ENCODE measurements at places on chromosomes 3 and 15.

GRCh38 chr3:61637088-61638051 is 76.0 kb downstream of the PTPRG start:
- no peak for ATAC-seq

DNA sequence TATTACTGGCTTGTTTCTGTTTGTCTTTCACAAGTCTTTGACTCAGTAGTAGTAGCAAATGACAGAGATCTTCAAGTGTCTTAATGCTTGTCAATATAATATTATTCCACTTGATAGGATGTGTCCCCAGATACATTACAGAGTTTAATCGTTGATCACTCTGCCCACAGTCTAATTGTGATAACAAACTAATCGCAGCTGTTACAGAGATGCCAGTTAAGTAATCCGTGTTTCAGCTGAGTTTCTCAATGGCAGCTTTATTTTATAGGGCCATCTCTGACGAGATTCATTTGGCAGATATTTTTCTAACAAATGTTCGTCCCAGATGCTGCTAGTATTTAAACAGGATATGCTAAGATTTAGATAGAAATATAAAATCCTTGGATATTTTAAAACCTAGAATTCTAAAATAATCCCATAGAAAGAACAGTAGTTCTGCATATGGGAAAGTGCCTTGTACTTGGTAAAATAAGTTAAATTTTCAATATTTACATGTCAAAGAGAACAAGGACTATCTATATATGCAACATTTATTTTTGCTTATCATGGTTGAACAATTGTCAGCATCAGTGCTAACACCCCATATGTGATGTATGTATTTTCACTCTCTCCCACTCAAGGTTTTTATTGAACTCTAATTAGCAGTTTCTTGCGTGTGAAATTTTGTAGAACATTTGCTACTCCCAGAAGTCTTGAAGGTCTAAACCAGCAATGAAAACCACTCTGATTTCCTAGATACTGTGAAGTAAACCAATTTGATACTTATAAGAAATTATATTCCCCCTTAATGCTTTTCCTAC is 185.5 kb downstream of the MBNL1 start:
- ATAC-seq: no peak

DNA sequence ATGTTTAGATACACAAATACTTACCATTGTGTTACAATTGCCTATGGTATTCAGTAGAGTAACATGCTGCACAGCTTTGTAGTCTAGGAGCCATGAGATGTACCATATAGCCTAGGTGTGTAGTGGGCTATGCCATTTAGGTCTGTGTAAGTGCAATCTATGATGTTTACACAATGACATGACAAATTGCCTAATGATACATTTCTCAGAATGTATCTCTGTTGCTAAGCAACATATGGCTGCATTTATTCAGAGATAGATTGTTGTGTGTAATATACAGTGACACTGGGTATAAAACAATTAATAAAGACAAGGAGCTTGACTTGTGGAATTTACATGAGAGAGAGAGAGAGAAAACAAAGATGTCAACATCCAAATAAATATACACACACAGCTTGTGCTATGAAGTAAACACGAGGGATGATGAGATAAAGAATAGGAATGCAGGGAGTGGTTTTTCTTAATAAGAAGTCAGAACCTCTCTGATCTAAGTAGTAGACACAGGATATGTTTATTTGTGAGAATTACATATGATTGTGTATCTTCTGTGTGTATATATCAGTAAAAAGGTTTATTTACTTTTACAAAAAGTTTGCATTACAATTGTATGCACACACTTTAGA is 110.0 kb downstream of the KCNAB1 start:
- no peak for ATAC-seq

- ATAC-seq: no peak
Measured at GRCh38 chr3:82030916-82031315, 269.5 kb upstream of the GBE1 start.

GRCh38 chr15:92166751-92167405 is 226.8 kb upstream of the ST8SIA2 start:
- ATAC-seq: no peak

DNA sequence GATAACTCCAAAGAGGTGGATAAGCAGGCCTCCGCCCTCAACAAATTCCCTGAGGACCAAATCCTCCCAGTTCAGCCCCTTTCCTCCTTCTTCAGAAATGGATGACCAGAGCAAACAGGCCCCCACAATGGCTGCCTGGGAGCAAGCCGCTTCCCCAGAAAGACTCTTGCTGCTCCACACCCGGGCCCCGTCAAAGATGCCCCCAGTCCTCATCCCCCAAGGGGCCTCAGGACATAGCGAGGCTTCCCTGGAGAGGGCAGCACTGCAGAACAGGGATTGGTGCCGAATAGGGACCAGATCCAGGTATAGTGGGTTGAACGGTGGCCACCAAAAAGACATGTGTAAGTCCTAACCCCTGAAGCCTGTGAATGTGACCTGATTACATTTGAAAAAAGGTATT is 502.3 kb downstream of the SHQ1 start:
- no peak for ATAC-seq

GRCh38 chr3:2158828-2159227 is 60.2 kb downstream of the CNTN4 start:
- ATAC-seq: no peak

DNA sequence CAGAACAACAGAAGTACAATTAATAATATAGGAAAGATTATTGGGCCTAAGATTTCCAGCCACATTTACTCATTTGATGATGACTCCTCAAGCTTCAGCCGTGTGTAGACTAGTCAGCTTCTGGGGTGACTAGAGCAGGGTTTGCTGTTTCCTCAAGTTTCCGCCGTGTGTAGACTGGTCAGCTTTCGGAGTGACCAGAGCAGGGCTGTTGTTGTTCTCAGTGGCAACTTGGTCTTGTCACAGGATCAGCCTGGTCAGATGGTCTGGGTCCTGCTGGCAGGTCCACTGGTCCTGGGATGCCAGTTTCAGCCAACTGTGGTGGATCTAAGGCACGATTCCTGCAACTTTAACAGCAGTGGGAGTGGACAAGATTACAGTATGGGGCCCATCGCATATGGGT is 21.8 kb upstream of the NOX5 start:
- ATAC-seq: no peak

GRCh38 chr3:171526869-171527268 is 66.7 kb upstream of the TNIK start:
- no peak for ATAC-seq

DNA sequence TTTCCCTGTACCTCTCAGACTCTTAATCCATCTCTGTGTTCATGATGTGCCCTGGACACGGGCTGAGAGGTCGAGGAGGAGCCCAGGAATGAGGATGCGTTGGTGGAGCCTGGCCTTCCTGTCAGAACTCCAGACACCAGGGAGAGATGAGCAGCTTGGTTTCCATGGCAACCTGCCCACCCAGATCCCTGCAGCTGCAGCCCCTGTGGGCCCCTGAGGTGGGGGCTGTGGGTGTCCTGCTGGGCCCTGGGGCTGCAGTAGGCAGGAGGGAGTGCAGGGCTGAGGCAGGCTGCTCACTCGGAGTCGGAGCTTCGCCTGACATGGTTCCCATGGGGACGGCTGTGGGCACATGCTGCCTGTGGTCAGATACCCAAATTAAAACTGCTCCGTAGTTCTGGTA is 7.7 kb upstream of the SCN10A start:
- ATAC-seq: no peak

- ATAC-seq: no peak
Measured at GRCh38 chr3:150757768-150758167, 5.2 kb downstream of the SIAH2 start.

DNA sequence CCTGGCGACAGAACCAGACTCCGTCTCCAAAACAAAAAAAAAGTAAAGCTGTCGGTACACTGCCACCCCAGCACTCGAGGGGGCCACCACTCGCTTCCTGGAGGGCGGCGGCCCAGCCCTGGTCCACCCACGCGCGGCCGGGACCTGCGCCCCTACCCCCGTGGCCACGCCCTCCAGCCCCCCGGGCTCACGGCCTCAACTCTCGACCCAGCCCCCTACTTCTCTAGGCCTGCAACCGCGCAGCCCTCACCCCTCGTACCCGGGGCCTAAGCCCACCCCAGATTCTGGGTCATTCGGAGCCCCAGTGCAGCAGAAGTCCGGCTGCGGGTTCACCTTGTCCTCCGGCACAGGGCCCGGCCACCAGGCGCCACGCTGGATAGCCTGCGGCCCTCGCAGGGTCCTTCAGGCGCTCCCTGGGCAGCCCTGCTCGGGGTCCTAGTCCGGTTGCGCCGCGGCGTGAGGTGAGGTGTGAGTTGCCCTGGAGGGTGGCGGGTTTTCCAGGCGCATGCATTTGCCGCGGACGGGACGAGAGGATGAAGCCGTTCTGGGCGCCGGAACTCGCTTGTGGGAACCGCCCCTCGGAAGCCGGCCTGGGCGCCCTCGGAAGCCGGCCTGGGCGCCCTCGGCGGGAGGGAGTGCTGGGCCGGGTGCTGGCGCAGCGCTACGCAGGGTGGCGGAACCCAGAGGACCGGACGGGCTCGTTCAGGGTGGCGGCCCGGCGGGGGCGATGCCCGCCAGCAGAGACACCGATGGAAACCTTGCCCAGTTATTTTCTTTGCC is 32.3 kb downstream of the SPINK8 start:
- ATAC-seq: peak; percentile 89

- ATAC-seq: no peak
Measured at GRCh38 chr3:141123677-141124410, 72.7 kb downstream of the SPSB4 start.

GRCh38 chr3:69321301-69322157 is 64.4 kb downstream of the FRMD4B start:
- ATAC-seq: no peak

GRCh38 chr3:107660306-107660976 is 137.7 kb downstream of the BBX start:
- ATAC-seq: no peak

DNA sequence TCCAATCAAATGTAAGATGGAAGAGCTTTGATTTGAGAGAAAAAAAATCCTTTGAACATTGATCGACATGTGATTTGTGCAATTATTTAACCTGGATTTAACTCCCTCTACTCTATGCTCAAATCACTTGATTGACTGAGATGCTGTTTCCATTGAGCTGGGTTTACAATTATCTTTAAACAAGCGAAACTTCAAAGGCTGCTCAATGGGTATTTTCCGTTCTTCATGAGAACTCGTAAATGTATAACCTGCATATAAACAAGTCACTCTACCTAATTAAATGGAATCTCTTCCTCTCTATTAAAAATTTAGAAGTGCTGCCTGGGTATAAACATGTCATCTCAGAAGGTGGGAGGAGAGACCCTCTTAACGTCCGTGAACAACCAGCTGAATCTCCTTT is 71.9 kb downstream of the ANXA2 start:
- ATAC-seq: no peak

GRCh38 chr3:193771011-193771652 is 178.1 kb downstream of the OPA1 start:
- ATAC-seq: no peak

DNA sequence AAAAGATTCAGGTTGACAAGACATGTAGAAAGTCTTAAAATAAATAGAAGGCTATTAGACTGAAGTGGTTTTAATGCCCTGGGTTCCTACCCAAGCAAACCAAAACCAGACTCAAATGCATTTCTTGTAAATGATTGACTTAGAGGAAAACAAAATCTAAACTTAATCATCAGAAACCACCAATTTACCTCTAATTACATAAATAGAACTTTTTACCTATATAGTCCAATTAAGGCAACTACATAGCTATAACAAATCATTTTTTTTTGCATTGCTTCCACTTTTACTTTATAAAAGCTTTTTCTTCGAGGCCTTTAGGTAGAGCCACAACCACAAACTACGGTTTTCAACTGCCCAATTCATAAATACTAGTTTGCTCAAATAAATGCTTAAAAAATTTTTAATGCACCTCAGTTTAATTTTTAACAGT is 231.3 kb upstream of the ARHGEF26 start:
- ATAC-seq: no peak

- no peak for ATAC-seq
Measured at GRCh38 chr3:43960448-43960840, 269.7 kb downstream of the ABHD5 start.

GRCh38 chr3:47407896-47408838 is 27.3 kb downstream of the PTPN23 start:
- ATAC-seq: no peak

DNA sequence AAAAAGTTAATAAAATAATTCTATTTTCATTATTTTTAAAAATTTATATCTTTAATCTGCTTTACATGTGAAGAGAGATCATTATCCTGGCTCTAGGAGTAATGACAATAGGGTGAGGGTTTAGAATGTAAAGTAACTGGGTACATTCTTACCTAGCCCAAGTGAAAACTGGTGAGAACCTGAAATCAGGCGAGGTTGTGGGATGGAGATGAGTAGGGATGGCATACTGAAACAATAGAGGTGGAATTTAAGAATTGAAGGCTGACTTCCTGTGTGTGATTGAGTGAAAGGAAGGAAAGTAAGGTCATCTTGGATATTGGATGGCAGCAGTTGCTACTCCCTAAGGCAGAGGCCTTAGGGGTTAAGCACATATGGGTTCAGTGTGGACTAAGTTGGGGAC is 82.7 kb downstream of the MYRIP start:
- ATAC-seq: no peak

DNA sequence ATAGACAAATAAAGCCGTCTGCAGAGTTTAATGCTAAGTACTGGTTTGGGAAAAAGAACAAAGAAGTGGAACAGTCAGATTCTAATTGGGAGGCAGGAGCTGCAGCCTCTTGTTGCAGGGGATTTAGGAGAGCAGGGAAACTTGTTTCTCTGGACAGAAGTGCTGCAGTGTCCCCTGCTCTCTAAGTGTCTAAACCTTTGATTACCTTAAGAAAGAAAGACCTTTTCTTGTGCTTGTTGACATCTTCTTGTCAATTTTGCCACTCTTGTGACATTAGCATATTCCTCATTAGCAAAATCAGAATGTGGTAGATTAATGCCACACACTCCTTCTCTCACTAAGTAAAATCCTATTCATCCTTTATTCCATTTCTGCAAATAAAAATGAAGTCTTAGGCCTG is 38.8 kb downstream of the TRAT1 start:
- ATAC-seq: no peak

GRCh38 chr3:42900226-42901072 is 5.5 kb upstream of the ZNF662 start:
- ATAC-seq: peak; percentile 13

DNA sequence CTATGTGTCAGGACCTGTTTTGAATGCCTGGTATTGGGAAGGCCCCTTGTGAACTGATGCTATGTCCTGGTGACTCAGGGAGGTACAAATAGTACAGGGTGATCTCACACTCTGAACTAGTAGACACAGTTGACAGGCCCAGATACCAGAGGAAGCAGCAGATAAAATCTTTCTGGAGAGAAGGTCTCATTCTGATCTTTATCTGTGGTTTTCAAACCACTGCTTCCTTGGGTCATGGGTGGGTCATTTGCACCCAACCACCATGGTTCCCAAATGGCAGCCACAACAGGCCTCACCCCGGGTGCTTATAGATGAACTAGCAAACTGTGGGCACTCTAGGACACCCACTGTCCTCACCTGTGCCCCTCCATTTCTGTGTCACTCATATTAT is 43.4 kb downstream of the PXYLP1 start:
- peak; percentile 86 for ATAC-seq

All from activated CD4-positive, CD25-positive, alpha-beta regulatory T cell treated with anti-CD3 and anti-CD28 coated beads, Interleukin-2, amount 50 U/mL, for 24 hours (primary cell).